ENCODE measurements at places on chromosomes 16 and 17.

GRCh38 chr16:14309906-14310305 lies 238.8 kb downstream of the MRTFB start:
- no peak for DNase-seq

DNA sequence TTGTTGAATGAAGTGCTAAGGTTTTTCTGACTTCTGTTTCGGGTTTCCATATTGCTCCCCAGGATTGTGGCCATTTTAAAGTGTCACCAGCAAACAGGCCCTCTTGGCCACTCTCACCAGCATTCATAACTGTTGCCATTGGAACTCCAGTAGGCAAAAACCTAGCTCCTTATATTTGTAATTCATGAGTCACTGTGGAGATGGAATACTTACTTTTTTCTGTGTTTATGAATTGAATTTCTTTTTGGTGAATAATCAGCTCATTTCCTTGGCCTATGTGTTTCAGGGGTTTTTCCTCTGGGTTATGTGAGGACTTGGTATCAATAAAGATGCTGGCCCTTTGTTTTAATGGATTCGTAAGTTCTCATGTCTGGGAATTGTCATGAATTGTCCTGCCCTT lies 255.1 kb downstream of the SNX29 start:
- no peak for DNase-seq

DNA sequence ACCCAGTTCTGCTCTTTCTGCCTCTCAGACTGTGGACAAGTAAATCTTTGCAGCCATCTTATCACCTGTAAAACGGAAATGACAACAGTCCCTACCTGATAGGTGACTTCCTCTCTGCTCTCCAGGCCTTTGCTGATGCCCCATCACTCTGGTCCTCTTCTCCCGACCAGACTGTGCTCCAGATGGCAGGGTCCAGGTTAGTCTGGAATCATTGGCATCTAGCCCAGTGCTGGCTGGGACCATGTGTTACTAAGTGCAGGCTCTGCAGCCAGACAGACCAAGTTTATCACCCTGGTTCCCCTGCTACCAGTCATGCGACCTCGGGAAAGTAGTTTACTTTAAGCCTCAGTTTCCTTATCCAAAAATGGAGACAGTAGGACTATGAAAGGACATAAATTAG lies 1.8 kb upstream of the NUBP1 start:
- no peak for DNase-seq

DNA sequence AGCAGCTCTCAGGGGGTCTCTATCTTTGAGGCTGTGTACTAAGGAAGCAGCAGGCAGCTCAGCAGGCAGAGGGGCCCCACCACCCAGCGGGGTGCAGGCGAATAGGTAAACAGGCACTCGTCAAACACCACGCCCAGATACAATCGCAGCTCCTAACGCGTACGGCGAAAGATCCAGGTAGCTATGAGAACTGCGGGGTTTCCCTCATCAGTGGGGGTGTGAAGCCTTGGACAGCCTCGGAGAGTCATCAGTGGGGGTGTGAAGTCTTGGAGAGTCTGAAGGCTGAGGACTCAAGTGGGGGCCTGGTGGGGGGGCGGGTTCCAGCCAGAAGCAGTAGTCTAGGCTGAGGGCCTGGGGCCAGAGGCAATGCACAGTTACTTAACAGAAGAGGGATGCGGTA lies 69.0 kb downstream of the RTN4RL1 start:
- DNase-seq: no peak

- no peak for DNase-seq
These were observed 9.3 kb upstream of the CNP start for GRCh38 chr17:41957031-41957868.

GRCh38 chr17:40533896-40534295 lies 31.4 kb downstream of the CCR7 start:
- DNase-seq: no peak

GRCh38 chr17:63998050-63998720 lies at the start of gene PRR29:
TSS of gene PRR29 (plus strand) at chr17:63998351. CDS start at chr17:63998365, 14 bp downstream.
- peak; percentile 35 for DNase-seq

DNA sequence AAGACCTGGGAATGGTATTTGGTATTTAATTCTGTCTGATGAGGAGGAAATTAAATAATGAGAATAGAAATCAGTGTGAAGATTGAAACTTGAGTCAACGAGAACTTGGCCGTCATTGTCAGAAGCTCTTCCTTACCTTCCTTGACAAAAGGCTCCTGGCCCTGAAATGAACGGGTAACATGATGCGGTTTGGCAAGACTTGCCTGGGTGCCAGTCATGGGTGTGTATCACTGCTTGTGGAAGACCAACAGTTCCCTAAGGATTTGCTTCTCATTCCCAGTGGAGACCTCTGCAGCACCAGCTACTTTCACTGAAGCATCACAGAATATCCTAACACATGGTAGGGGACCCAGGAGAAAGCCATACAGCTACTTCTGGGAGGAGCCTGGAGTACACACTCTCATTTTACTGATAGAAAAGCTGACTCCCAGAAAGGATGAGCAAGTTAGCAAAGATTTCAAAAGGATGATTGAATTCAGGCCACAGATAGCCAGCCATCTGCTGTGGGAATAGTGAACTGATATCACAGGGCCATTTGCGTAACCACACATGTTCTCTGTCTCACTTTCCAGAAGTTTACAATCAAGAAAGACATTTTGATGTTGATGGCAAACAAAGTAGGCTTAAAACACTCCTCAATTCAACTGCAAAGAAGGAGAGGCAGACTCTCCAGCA lies 258.1 kb upstream of the SALL1 start:
- DNase-seq: no peak

GRCh38 chr16:87621976-87622713 lies 19.8 kb downstream of the JPH3 start:
- no peak for DNase-seq

- DNase-seq: no peak
These were observed 64.0 kb upstream of the SOX9 start for GRCh38 chr17:72056727-72057290.

GRCh38 chr16:5385115-5385514 lies 287.5 kb upstream of the EEF2KMT start:
- no peak for DNase-seq

- no peak for DNase-seq
These were observed 95.7 kb downstream of the NTN1 start for GRCh38 chr17:9116861-9117568.

- DNase-seq: no peak
These were observed 6.0 kb downstream of the CAPNS2 start for GRCh38 chr16:55572439-55572838.

DNA sequence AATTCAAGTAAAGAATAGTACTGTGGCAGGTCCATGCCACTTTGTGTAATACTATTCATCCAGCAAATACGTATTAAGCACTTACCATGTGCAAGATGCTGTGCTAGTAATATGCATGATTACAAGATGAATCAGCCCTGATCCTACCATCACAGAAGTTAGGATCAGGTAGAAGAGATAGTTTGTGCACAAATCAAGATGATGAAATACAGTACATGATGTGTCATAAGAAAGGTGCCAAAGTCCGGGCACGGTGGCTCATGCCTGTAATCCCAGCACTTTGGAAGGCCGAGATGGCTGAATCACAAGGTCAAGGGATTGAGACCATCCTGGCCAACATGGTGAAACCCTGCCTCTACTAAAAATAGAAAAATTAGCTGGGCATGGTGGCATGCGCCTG lies 10.9 kb downstream of the COG4 start:
- DNase-seq: no peak

- no peak for DNase-seq
These were observed 116.6 kb downstream of the XYLT1 start for GRCh38 chr16:17354141-17354601.

- DNase-seq: no peak
These were observed 6.6 kb downstream of the PLEKHH3 start for GRCh38 chr17:42669977-42670788.

DNA sequence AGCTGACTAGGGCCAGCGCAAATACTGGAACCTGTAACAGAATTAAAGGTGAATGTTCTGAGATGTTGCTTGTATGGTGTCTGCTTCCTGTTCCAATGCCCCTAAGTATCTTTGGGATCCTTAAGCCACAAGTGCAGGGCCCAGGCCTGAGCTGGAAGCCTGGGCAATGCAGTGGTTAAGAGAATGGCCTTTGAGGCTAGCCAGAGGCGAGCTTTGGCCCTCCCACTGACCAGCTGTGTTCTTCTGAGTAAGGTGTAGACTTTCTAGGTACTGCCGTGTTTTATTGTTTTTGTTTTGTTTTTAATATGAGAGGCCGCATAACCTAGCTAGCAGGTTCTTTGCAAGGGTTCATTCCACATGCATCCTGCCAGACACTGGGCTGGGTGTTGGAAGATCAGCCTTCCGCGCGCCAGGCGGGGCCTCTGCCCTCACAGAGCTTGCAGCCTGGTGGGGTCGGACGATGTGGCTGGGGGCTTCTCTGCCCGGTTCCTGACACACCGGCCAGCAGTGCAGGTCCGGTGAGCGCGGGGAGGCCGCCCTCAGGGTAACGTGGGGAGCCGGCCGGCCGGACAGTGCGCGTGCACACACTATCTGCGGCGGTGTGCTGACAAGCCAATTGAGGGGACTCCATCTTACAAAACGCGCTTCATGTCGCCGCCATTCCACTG lies 551 bp upstream of the MLX start:
- no peak for DNase-seq

GRCh38 chr16:87850009-87851006 lies 19.0 kb downstream of the SLC7A5 start:
- DNase-seq: peak; percentile 26

GRCh38 chr17:40850293-40850972 lies 16.6 kb downstream of the KRT12 start:
- DNase-seq: no peak

DNA sequence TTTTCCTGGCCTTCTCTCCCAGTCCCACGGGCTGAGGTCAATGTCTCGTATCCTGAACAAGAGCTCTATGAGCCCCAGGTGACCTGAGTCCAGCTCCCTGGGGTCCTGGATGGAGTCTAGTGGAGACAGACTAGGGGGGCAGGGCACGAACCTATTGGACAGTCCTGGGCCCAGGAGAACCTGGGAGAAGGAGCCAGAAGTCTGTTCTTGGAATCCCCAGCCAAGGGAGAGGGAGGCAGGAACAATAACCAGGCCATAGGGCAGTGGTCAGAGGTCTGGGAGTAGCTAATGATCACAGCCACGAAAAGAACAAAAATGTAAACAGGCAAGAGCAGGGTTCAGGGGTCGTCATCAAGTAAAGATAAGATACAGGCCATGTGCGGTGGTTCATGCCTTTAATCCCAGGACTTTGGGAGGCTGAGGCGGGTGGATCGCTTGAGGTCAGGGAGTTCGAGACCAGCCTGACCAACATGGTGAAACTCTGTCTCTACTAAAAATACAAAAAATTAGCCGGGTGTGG lies 60.8 kb downstream of the COPRS start:
- DNase-seq: no peak

DNA sequence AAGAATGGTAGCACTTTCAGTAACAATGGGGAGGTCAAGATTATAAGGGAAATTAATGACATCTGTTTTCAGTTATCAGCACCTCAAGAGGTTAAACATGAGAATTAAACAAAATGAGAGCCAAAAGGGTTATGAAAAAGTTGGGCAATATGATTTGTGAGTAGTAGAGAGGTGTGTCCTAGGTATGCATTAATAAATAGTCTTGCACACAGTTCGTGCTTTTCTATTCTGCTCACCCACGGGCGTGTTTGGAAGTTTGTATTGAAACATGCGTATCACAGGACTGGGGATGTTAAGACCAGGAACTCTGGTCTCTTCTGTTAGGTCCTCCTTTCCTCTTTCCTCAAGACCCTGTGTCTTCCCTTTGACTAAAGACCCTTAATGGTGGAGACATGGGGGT lies 6.0 kb downstream of the BPTF start:
- no peak for DNase-seq

All from KG1 (cell line).